ENCODE measurements at places on chromosomes 3 and 15.

GRCh38 chr3:72042397-72043203, 257.7 kb upstream of the PROK2 start:
- DNase-seq, result peak; percentile 94

DNA sequence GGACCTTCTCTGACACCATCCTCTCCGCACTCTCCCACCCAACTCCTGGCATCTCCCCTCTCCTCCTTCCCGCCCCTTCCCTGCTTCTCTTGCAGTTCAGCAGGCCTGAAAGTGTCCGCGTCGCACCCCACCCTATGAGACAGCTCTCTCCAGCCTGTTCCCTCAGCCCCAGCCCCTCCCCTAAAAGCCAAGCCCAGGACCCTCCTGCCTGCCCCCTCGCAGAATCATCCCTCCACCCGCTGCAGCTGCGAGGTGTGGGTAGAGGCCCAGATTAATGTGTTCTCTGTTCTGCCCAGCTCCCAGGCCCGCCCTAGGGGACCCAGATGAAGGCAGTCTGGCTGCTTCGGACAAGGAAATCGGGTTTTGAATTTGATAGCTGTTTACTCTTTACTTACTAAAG, 410 bp downstream of the PRR23E start:
- DNase-seq, result no peak

GRCh38 chr15:100222349-100222715, 119.4 kb downstream of the ADAMTS17 start:
- DNase-seq, result no peak

DNA sequence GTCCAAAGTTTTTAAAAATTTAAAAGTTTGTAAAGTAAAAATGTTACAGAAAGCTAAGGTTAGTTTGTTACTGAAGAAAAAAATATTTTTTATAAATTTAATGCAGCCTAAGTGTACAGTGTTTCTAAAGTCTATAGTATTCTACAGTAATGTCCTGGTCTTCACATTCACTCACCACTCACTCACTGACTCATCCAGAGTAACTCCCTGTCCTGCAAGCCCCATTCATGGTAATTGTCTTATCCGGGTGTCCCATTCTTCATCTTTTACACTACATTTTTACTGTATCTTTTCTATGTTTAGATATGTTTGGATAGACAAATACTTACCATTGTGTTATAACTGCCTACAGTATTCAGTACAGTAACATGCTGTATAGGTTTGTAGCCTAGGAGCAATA, 36.7 kb upstream of the ATP10A start:
- peak; percentile 26 for DNase-seq

GRCh38 chr3:174423936-174424335, 435.2 kb upstream of the NAALADL2 start:
- no peak for DNase-seq

DNA sequence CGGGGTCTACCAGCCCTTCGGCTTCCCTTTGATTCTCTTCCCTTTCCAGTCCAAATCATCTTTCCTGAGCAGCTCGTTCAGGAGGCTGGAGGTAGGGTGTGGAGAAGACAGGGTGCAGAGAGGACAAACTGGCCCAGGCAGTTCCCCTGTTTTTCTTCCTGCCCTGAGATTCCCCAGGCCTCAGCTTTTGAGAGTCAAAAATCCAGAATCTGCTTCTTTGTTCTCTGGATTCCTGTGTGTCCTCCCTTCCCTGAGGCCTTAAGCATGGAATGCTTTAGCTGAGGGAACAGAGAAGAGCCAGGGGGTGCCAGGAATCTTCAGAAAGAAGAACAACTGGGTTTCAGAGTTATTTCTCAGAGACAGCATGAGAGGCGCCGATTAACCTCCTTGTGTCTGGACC, 26.7 kb upstream of the LRTM1 start:
- DNase-seq, result peak; percentile 50

- DNase-seq, result no peak
These were observed 796.1 kb downstream of the TBL1XR1 start for GRCh38 chr3:176401211-176401610.

DNA sequence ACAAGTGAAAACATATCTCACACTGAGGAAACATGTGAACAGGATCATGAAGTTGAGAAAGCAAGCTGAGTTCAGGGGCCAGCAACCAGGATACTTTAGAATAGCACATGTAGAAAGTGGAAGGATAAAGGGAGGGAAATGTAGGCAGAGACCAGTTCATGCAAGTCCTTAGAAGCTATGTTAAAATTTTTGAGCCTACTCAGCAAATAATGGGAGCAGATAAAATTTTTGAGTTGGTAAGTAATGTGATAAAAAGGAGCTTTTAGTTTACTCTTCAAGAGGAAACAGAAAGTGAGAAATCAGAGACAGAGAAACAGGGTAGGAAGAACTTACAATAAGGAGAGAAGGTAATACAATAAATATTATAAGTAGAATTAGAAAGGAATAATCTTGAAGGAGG, 105.6 kb upstream of the ZBTB20 start:
- no peak for DNase-seq

DNA sequence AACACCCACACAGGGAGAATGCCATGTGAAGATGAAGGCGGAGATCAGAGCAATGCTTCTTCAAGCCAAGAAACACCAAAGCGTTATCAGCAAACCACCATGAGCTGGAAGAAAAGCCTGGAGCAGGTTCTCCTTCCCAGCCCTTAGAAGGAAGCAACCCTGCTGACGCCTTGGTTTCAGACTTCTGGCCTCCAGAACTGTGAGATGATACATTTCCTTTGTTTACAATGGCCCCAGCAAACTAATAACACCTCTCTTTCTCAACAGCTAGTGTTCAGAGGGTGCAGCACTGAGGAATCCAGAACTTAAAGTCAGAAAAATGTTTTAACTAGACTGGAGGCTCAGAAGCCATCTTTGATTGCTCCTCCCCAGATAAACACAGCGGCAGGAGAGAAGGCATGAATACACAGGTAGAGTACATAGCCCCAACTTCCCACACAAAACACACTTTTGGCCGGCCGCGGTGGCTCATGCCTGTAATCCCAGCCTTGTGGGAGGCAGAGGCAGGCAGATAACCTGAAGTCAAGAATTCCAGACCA, 132.4 kb upstream of the LPP start:
- peak; percentile 10 for DNase-seq

DNA sequence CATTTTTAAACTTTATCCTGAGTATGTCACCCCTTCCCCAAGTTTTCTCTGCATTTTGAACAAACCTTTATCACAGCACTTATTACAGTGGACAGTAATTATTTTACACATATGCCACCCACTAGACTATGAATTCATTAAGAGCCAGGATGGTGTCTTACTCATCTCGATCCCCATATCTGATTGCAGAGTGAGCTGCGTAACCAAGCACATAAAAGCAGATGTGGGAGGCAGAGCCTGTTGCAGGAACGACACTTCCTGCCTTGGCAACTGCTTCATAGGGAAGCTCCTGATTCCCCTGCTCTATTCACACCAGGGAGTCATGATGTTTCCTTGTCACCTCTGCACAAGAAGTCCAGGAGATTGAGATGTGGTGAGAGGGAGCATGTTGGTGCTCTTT, 91.1 kb downstream of the MINAR1 start:
- DNase-seq, result peak; percentile 69

DNA sequence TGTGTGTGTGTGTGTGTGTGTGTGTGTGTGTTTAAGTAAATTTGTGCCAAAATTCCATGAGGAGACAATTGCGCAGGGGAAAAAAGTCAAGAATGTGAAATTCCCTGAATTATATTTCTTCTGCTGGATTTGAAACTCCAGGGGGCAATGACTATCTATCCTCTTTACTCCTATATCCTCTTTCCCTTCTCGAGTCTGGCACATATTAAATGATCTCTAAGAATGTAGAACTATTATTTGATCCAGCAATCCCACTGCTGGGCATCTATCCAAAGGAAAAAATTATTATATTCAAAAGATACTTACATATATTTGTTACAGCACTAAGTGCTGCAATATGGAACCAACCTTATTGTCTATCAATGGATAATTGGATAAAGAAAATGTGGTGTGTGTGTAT, 350.1 kb upstream of the ADAMTS9 start:
- peak; percentile 58 for DNase-seq

GRCh38 chr3:154168998-154169795, 48.0 kb downstream of the ARHGEF26 start:
- no peak for DNase-seq

DNA sequence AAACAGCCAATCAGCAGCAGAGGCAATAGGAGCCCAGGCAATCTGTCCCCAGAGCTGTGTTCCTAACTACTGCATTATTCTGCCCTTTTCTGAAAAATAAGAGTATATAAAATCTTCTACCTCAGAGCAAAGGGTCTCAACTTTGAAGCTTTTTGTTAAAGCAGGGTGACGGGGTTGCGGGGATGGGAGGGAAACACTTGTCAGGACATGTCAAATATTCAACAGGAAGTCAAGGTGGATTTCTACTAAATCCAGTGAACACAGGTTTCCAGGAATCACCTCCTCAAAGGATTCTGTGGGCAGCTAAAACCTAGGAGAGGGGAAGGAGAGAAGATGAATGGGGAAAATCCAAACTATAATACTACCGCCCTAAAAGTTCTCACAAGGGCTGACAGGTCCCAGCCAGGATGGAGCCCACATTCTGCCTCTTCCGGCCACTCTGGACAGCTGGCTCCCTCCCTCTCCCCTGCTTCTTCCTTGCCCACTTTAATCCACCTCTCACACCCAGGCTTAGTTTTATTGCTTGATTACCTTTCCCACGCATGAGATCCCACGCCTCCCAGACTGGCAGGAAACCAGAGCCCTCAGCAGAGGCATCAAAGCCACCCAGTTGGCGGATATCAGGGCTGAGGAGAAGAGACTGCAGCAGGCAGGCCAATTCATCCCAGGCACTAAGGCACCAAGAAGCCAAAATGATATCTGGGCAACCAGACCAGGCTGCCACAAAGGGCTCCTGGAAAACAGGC, 77.2 kb downstream of the OSBPL10 start:
- no peak for DNase-seq

DNA sequence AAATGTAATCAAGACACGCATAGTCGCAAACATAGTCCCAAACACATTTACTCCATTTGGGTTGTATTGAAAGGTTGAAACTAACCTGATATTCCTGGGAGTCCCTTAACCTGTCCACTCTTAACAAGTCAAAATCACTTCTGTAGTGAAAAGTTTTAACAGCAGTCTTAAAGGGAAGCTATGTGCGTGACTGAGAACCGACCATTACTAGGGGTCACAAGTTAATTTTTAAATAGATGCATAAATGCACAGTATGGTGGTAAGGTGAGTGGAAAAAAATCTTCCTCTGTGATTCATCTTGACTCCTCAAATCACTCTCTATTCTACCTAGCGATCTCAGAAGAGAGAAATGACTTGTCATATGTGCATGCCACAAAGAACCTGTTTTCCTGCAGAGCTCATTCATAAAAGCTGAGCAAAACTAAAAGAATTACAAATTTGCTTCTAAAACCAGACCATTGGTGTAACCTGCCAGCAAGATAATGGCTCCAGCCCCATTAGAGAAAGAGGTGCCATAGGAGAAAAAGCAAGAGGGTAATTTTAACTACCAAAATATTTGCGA, 4.8 kb downstream of the GPR15 start:
- DNase-seq, result no peak

DNA sequence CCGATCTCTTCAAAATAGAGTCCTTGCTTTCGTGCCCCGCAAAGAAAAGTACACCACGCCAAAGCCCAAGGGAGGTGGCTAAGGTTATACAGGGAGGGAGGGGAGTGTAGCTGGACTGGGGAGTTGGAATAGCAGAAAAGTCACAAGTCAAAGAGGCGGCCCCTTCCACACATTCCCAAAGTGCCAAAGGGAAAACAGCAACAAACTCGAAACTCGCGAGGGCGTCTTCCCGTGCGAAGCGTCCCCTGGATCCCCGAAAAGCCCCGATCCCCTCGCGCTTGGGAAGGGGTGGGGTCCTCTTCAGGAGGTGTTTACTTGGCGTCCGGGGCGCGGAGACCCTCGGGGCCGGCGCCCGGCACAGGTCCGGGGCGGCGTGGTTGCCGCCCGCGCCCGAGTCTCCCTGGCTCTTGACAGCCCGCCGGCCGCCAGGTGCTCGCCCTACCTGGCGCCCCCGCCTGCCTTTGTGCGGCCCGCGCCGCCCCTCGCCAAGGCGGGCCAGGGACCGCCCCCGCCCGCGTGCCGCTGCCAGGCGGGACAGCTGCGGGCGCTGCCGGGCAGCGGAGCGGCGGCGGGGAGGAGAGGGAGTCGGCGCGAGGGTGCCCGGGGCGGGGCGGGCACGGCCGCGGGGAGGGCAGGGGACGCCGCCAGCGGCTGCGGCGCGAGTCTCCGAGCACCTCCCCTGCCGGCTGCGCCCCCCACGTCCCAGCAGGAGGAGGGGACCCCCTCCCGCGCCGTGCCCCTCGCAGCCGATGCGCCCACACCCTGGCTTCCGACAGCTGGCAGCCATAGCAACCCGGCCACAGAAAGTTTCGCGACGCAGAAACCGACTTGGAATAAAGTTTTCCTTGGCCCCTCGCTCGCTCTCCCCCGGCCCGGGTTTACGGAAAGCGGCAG, 966 bp downstream of the MYO1E start:
- DNase-seq, result no peak

- no peak for DNase-seq
These were observed 186.9 kb upstream of the SATB1 start for GRCh38 chr3:18611991-18612390.

DNA sequence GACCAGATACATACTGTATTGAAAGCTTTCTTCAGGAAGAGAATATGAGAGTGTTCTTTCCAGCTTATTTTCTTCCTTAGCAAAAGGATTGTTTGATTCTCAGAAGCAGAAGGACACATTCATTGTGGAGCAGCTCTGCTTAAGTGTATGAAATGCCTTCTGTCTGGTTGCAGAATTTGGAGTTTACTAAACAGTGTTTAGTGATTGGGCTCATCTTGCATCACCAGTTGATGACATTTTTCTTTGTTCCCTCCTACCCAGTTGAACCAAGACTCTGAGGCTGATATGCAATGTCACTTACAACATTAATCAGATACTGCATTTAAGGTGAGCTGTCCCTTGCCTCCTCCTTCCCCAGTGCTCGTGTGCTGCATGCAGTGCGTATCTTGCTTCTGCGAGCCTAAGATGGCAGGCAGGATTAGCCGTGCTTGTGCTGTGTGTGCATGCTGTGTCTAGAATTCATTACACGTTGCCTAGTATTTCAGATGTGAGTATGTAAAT, 18.4 kb downstream of the ZBTB38 start:
- DNase-seq, result peak; percentile 57

DNA sequence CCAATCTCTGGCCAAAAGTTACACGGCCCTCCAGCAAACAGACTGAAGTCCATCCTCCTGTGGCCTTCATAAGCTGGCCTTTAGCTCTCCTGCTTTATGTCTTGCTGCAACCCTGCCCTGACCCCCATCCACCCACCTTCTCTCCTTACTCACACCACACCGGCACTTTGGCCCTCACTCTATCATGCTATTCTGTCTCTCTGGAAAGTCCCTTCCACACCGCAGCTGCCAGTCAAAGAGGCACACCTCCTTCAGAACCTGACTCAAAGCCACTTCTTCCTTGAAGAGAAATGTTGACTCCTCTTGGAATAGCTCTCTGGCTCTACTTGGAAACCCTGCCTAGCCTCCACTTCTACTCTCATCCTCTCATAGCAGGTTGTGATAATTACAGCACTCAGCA, 4.5 kb downstream of the GPR156 start:
- no peak for DNase-seq

- no peak for DNase-seq
These were observed 186.2 kb downstream of the GOLGA6L6 start for GRCh38 chr15:20355256-20355868.
